ENCODE measurements at places on chromosomes 1 and 21.
A peak's percentile ranks its signal among the peaks of the same experiment; 100 is the strongest.

DNA sequence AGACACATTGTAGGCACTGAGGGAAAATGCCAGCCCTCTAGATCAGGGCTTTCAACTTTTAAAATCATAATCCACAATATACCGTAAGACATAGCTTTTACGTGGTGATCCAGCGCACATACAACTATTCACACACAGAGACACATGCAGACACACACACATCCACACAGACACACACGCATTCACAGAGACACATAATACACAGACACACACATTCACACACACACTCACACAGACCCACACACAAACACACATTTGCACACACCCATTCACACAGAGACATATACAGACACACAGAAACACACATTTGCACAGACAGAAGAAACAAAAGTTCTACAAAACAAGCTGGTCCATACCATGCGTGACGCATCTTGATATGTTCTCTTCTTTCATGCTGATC is 244.5 kb downstream of the RHOU start:
- no peak for DNase-seq

- DNase-seq, result no peak
These were observed 15.3 kb downstream of the SEMA6C start for GRCh38 chr1:151130987-151131586.

DNA sequence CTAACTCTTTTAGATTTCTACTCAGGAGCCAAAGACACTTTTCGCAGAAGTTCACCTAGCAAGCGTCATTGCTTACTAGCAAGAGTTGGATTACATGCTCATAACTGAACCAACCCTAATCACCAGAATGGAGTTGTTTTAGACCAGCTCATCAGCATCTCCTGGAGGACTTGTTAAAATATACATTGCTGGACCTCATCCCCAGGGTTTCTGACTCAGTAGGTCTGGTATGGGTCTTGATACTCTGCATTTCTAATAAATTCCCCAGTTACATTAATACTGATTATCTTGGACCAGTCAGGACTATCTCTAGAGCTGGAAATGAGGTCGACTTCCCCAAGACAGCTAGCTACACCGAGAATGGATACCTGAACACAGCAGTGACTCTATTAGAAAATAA is 9.7 kb upstream of the PRDX6 start:
- no peak for DNase-seq

DNA sequence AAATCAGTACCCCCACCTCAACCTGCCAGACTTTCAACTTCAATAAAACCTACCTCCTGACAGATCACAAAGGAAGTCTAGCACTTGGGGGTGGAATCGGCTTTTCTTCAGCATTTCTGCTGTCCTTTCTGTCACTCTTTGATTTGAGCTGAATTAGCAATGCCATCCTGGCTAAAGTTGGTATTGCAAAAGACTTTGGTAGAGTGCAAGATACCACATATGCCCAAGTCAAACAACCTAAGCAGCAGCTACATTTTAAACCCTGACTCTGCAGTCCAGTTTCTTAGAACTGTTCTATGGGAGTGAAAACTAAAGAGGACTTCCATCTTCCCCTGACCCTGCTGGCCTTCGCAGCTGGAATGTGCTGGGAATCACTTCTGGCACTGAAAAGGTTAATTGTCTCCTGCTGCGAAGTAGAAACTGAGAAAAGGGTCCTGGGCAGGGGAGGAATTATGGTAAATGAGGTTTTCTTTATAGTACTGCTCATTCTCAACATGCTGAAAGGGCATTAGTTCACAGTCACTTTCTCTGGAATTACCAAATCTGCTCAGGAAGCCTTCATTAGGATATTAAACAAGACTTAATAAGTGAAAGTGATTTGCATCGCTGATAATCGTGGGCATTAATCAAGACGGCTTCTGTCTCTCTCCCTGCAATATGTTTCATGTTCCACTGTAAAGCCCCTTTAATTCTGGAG is 126.2 kb upstream of the SMYD2 start:
- DNase-seq, result no peak

DNA sequence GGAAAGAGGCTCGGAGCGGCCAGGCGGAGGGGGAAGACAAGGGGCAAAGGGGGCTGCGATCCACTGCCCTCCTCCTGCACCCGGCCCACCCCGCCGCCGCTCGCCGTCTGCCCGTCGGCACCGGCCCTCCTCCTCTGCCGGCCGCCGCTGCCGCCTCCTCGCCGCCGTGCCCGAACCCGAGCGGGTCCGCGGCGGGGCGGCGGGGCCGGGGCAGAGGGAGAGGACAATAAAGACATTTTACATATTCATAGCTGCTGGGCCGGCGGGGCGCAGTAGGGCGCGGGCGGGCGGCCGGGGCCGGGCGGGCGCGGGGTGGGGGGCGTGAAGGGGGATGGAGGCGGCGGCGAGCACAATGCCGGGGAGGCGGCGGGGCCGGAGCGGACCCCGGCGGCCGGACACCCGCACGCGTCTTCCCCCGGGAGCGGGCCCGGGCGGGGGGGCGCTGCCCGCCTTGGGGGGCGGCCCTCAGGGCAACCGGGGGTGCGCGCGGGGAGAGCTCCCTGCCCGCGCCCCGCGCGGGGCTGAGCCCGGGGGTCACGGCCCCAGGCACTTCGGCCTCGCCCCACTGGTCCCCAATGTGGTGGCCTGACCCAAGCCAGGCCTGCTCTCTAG is 546 bp downstream of the POU2F1 start:
- peak; percentile 14 for DNase-seq

- DNase-seq, result no peak
These were observed 100.6 kb upstream of the ARTN start for GRCh38 chr1:43832998-43833397.

DNA sequence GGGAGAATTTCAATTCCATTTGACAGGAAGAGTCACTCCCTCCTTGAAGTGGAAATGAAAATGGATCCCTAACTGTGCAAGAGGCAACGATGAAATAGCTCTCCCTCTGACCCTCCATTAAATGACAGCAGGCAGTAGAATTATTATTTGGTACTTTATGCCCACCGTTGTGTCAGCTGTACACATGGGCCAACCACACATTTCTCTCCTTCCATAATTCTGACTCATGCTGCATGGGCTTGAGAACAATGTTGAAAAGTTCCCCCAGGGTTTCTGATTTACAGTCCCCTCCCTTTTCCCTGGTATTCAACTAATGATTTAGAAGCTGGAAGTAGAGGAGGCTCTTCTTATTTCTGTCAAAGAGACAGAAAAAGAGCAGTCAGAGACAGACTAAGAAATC is 103.5 kb downstream of the RGS7 start:
- no peak for DNase-seq

DNA sequence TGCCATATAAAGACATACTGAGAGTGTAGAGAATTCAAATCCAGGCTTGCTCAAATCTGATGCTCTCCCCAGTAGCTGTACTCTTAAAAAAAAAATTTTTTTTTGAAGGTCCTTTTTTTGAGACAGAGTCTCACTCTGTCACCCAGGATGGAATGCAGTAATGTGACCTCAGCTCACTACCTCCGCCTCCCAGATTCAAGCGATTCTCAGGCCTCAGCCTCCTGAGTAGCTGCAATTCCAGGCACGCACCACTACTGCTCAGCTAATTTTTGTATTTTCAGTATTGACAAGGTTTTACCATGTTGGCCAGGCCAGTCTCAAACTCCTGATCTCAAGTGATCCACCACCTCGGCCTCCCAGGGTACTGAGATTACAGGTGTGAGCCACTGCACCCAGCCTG is 28.7 kb downstream of the STYXL2 start:
- no peak for DNase-seq

DNA sequence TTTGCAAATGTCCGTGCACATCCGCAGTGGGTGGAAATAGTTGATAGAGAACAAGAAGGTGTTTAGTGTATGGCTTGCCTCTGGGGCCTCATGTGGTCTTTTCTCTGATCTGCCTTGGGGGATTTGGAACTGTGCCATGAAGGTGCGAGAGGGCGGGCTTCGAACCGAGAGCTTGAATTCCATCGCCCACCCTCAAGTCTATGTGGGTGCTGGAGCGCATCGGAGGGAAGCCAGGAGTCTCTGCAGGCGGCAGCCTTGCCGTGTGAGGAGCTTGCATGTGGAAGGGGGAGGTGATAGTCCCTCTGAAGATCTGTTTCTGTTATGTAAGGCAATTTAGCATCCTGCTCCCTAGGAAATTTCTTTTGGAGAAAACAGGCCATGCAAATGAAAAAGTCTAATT is 119.6 kb downstream of the HUNK start:
- DNase-seq, result no peak

- DNase-seq, result peak; percentile 23
These were observed 41.4 kb downstream of the TARBP1 start for GRCh38 chr1:234437423-234438171.

GRCh38 chr21:20996421-20997310 is 1.5 kb upstream of the NCAM2 start:
- DNase-seq, result no peak

DNA sequence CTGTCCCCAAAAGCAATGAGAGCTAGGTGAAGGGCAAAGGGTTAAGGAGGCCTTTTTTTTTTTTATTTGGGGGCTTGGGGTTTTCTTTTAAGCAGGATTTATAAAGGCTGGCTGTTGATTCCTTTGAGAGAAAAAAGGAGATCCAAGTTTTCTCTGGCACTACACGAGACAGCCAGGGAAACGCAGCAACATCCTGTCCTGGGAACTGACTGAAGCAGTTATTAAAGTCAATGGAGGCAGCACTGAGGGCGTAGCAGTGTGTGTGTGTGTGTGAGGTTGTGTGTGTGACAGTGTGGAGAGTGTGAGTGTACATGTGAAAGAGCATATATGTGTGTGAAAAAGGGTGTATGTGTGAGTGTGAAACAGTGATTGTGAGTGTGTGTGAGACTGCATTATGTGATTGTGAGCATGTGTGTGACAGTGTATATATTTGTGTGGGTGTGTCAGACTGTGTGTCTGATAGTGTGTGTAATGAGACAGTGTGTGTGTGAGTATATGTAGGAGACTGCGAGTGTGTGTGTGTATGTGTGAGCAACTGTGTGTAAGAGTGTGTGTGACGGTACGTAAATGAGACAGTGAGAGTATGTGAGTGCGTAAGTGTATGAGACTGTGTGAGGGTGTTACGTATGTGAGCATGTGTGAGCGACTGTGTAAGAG is 65.9 kb upstream of the TIAM1 start:
- no peak for DNase-seq

DNA sequence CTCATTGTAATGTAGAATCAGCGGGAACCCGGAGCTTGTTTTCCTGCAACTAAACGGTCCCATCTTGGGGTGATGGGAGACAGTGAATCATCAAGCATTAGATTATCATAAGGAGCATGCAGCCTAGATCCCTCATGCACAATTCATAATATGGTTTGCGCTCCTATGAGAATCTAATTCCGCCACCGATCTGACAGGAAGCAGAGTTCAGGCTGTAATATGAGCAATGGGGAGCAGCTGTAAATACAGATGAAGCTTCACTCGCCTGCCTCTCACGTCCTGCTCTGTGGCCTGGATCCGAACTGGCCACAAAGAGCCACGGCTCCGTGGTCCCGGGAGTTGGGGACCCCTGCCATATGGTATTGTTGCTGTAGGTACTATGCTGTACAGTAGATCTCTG is 1.6 kb downstream of the IFI44 start:
- no peak for DNase-seq

GRCh38 chr21:44840771-44841170 is 22.9 kb upstream of the SUMO3 start:
- DNase-seq, result no peak

- DNase-seq, result no peak
These were observed 28.5 kb downstream of the ECE1 start for GRCh38 chr1:21261551-21262292.

DNA sequence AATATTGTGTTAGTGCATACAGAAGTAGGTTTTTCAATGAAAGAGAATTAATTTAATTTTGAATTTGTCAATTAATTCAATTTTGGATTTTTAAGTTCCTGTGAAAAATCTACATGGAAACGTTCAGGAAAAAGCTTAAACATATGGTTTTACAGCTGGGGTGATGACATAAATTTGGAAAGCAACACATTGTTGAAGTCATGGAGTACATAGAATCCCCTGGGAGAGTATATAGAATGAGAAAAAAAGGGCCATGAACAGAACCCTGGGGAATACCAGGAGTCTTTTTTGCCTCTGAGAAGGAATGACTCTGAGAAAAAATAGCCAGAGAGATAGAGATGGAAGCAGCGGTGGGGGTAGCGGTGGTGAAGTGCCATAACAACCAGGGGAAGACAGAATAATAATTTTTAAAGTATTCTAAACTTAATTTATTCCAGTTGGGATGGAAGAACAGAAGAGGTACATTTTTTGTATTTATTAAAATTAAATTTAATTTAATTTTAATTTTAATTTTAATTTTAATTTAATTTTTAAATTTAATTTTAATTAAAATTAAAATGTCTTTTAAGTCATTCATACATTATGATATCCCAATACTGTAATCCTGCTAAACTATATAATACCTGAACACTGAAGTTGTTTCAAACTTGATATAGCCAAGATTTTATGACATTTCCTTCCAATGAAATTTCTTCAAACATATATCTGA is 48.9 kb downstream of the NME7 start:
- DNase-seq, result no peak

DNA sequence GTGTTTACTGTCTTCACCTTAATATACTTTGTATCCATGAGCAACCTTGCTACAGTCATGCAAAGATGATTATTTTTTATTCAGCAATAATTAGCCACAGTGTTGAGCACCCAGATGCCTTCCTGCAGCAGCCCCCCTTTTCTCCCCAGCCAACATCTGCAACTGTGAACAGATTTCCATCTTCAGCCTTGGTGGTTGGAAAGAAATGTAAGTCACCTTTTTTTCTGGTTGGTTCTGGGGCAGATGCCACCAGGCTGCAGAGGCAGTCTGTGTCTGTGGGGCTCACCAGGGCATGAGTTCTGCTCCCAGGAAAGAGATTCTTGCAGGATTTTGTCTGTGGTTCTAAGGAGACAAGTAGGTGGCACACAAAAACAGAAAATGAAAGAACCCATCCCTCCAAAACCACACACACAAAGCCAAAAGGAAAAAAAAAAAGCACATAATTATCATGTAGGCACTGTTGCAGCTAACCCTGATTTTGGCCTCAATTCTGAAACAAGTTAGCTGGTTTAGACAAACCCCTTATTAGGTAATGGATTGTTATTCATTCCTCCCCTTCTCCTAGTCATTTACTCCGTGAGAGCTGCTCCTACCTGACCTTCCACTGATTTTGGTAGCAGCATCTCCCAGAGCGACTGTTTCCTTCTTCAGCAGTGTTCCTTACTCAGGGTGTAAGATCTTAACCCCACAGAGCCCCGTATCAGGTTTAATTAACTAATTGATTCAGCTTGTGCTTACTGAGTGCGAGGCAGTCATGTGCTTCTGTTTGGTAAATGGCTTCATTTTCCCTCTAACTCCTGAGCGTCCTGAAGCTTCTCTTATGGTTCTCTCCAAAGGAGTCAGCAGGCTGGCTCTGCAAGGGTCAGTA is 36.5 kb downstream of the GALNT2 start:
- DNase-seq, result no peak

- no peak for DNase-seq
These were observed 31.9 kb downstream of the SEC16B start for GRCh38 chr1:177937931-177938330.

DNA sequence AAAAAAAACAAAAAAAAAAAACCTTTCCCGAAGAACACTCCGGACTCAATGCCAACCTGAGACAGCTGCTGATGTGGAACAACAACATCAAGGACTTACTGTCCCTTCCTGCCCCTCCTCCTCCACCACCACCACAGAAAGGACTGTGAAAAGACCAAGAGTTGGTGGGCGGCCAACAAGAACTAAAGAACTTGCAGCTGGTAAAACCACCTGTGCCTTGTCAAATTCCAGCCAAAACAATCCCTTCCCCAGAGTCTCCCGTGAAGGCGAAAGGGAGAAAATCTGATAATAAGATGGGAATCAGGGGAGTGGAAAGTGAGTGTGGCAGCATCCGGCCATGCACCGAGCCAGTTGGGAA is 88.9 kb downstream of the PROX1 start:
- DNase-seq, result no peak

GRCh38 chr1:107003972-107004371 is 52.5 kb upstream of the PRMT6 start:
- no peak for DNase-seq

GRCh38 chr1:115669002-115669673 is 27.4 kb downstream of the VANGL1 start:
- no peak for DNase-seq
